ENCODE measurements at places on chromosomes 2 and 18. TPM values are rescaled to one million over a fixed set of nuclear protein-coding genes. Genes with fewer than 3 reads are reported as not detected.

DNA sequence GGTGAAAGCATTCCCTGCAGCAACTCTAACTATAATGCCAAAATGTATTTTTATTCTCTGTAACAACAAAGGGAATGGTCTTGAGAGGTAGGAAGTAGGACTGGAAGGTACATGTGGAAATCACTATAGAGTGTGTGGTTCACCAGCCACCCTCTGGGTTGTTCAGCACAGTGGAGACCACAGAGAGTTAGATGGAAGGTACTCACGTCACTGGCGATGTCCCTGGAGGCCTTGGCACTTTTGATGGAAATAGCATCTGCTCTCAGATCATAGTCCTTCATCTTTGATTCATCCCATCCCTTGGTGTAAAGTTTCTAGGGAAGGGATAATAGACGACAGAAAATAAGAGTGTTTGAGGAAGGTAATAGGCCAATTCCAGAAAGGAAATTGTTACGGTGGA is 124.0 kb downstream of the NEB start:
- DNase-seq = no peak

DNA sequence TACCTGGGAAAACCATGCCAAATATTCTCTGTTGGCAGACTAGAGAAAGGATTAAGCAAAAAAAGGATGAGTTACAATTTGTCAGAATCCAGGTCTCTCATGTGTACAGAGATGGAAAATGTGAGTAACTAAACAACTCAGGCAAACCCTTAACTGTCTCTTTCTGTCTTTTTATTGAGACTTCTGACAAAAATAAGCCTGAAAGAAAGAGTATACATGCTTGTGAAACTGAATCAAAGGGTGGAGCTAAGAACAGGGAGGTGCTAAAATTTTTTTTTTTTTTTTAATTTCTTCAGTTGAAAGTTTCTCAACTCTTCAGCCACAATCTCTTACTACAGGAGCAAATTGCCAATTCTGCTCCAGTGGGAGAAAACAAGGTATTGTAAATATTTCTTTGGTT is at the start of gene SERPINB10:
SERPINB10 (plus strand) TSS at position 295 of the 400 bp plus-strand sequence. CDS start 7,553 bp downstream, outside the sequence.
- no peak for DNase-seq

DNA sequence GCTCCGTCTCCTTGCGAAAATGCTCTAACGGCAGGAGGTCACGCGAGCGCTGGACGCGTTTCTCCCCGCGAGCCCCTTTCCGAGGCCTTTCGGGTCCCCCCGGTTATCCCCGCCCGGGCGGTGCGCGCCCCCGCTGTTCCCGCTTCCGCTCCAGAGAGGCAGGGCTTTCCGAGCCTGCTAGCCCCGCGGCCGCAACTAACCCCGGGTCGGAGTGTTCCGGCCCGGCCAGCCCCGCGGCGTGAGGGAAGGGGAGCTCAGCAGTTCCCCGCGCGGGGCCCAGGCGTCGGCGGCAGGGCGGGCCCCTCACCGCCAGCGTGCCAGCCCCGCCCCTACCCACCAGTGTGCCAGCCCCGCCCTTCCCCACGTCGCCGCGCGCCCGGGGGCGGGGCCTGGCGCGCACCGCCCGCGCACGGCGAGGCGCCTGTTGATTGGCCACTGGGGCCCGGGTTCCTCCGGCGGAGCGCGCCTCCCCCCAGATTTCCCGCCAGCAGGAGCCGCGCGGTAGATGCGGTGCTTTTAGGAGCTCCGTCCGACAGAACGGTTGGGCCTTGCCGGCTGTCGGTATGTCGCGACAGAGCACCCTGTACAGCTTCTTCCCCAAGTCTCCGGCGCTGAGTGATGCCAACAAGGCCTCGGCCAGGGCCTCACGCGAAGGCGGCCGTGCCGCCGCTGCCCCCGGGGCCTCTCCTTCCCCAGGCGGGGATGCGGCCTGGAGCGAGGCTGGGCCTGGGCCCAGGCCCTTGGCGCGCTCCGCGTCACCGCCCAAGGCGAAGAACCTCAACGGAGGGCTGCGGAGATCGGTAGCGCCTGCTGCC is at the start of gene MSH6:
MSH6 (plus strand) TSS at position 475 of the 815 bp plus-strand sequence; CDS start at position 564, 89 bp downstream.
- peak; percentile 93 for DNase-seq

DNA sequence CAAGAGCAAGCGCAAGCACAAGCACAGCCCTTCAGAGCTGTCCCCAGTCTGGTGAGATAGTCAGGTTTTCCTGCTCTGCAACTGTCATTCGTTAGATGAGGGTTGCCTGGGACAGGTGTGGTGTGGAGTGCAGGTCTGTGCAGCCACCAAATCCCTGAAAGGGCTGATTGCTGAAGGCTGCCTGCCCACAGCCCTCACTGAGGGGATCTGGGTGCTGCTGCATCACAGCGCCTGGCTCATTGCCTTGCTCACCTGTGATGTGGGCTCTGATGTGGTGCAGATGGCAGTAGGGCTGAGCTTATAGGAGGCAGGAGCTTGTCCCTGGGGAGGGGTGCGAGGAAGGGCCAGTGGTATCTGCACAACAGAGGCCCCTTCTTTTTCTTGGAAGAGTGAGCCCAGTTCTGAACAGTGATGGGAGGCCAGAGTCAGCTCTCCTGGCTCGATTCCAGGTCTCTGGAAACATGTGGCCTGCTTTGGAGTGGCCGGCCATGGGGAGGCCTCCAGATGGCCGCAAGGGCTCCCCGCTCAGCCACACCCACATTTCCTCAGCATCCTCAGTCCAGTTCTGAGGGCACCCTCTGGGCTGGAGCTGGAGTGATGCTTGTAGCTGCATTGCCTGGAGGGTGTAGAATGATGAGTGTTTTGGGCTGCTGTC is 11.4 kb downstream of the UBE2F start:
- DNase-seq = peak; percentile 6

Gene CHRND
- total RNA-seq = not detected

DNA sequence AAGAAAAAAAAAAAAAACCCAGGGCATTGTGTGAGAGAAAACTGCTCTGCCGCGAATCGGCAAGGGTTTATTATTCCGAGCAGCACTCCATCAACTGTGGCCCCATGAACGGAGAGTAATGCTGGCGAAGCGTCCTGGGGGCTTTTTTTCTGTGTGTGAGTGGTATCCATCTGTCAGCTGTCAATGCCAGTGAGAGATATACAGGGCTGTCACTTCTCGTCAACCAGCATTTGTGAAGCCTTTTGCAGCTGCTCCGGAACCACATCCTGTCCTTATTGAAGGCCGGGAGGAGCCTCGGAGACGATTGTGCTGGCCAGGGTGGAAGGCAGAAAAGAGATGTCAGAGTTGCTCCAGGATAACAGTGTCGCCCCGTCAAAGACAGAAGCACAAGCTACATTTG is 356.9 kb upstream of the SMIM21 start:
- DNase-seq = no peak

GRCh38 chr18:67854340-67854739 is 337.8 kb upstream of the DSEL start:
- DNase-seq = no peak

- no peak for DNase-seq
Observed at GRCh38 chr18:46331316-46331715, 227.1 kb downstream of the HAUS1 start.

DNA sequence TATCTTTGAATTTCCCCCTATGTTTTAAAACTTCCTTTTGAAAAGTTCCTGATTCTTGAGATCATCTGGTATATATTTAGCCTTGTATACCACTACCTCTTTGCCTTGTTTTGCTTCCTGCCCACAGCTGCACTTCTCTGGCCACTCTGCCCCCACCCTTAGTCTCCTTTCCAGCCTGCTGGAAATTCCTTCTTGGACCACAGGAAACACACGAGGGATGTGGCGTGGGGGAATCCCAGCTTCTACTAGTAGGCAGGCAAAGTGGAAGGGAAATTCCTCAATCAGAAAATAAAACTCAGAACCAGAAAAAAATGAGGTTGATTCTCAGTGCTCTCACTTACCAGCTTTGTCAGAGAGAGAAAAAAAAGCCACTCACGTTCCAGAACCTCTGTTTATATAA is 13.4 kb downstream of the IL18RAP start:
- DNase-seq = no peak

- no peak for DNase-seq
Observed at GRCh38 chr2:126753501-126754212, 97.7 kb downstream of the GYPC start.

DNA sequence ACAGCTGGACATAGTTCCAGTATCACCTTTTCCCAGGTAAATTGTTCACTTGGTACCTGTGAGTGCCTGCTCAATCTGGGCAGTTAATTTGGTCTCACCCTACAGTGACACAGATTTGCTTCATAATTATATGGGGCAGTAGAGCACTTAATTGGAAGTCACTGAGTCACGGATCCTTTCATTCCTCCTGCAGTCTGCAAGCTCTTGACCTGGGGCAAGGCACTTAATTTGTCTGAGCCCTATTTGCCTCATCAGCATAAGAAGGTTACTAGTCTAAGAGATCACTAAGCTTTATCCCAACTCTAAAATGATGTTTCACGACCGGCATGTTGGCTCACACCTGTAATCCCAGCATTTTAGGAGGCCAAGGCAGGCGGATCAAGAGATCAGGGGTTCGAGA is 8.9 kb downstream of the FBXO36 start:
- DNase-seq = no peak

- DNase-seq = peak; percentile 60
Observed at GRCh38 chr18:59961070-59961469, 61.3 kb downstream of the PMAIP1 start.

DNA sequence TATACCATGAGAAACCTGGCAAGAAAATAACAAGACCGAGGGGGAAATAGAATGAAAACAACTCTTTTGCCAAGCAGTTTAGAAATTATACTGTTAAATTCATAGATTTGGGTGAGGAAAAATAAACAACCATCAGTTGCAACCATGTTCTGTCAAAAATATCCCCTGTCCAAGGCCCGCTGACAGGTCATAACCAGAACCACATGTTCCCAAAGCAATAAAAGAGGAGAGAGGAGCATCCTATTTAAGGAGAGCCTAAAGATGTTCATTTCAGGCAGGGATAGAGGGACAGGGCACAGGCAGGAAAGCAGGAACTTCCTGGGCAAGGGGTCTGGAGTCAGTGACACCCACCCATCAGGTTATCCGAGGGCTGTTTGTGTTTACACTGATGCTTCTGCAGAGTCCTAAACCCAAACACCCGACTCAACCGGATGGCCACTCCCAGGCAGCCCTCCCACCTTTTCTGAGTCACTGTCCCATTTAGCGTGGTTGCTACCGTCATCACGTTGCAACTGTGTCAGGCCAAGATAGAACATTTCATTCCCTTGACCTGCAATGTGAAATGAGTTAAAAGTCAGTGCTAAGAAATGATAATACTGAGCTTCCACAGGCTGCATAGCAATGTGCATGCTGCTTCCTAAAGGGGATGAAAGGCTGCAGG is 468.3 kb upstream of the RAB12 start:
- no peak for DNase-seq

GRCh38 chr2:53848062-53848461 is 11.7 kb downstream of the GPR75 start:
- DNase-seq = no peak

Gene SCYGR3
- total RNA-seq = not detected

GRCh38 chr2:196162586-196163175 is 8.7 kb downstream of the STK17B start:
- no peak for DNase-seq

DNA sequence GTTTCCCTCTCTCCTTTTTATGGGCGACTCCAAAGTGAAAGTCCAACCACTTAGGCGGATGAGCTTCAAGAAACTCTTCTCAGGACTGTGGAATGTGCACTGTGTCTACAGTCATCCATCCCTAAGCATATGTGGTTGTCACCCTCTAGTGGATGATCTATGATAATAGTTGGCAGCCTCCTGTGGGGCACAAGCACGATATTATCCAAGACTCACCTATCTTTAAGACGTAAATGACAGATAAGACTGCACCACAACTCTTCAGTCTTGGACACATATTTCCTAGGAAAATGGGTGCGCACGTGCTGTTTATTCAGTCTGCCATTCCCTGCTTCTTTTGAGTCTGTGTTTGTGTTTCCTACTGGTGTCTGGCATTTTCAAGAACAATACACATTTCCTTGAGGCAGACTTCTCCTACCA is 145.5 kb upstream of the CTAGE1 start:
- DNase-seq = peak; percentile 39

DNA sequence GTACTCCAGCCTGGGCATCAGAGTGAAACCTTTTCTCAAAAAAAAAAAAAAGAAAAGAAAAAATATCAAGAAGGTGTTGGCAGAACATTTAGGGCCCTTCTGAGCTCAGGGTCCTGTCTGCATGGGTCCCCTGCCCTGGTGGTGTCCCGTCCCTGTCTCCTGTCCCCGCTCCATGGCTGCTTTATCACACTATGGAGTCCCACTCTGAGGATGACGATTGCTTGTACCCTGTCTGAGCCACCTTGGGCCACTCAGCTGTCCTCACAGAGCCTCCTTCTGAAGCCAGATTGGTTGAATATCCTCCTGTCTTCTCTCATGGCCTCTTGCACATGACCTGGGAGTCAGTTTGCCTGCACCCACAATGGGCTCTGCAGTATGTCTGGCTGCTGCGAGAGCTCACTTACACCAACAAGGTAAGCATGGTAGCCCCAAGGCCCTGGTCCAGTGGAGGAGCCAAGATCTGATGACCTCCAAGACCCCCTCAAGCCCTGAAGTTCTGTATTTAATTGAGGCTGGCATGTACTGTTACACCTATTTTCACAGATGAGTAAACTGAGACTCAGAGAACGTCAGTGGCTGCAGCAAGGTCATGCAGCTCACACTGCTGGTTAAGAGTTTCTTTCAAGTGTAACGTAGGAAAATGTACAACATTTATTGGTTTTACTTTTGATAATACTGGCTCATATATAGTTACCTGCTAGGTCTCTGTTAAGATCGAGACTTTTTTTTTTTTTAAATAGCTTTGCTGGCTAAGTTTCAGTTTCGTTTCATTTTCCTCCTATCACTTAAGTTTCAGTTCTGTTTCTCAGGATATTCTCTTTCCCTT is 16.9 kb upstream of the ZCCHC2 start:
- DNase-seq = peak; percentile 56

DNA sequence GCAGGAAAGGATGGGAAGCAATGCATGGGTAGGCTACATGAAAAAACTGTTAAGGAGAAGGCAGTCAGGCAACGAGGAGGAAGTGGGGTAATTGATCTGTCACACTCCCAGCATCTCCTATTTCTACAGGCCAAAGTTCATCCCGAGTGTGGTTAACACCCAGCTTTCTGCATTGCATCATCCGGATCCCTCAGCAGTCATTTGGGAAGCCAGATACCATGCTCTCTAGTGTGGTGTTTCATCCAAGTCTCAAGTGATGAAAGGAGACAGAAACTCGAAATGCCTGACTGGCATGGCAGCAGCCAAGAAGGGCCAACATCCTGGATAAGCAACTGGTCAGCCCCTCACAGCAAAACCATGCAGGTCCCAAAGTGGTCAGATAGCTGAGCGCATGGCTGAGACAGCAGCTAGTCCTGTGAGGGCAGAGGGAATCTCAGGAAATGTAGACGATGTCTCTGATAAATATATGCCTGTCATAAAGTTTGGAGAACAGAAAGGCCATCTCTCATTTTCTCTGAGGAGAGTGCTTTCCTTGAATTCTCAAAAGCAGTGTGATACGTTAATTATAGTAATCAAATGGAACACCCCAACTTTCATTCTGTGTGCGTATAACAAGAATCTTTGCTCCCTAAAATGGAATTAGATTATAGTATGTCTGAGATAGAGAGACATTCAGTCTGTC is 24.8 kb upstream of the HNRNPA3 start:
- DNase-seq = no peak

- no peak for DNase-seq
Observed at GRCh38 chr18:54606835-54607212, 15.8 kb downstream of the DYNAP start.

Measured in OCI-LY7 (cell line).